ENCODE measurements at places on chromosomes 6 and 20.

DNA sequence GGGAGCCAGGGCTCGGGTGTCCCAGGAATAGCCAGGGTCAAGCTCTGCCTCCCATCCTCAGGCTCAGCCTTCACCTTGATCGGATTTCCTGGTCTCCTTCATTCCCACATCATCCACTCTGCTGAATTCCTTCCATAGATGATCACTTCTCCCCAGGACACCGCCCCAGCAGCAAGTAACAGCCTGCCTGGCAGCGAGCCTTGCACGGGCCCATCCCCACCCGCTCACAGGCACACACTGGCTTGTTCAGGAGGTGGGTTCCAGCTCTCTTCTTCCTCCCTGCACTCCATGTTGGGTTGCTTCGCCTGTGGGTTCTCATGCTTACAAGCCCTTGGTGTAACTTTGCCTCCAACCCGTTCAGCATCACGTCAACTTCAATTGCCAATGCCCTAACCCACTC, 113.0 kb upstream of the IYD start:
- DNase-seq: no peak

DNA sequence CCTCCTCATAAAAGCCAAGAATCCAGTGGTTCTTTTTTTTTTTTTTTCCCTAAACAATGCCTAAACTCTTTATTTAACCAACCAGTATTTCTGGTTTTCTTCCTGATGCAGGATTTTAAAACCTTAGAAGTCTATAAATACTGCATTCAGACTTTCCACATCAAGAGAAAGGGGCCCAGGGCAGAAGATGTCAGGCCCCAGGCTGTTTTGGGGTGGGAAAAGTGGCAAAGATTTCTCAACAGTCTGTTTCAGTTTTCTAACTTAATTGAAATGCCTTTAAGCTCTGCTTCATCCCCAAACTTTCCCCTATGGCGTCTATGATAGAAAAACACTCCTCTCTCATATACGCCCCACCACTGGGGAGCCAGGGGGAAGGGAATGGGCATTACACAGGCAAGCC, 33.1 kb downstream of the QRSL1 start:
- DNase-seq: no peak

- no peak for DNase-seq
Measured at GRCh38 chr6:13000537-13000936, 284.0 kb downstream of the PHACTR1 start.

- no peak for DNase-seq
Measured at GRCh38 chr6:67184405-67184804, 1450.7 kb upstream of the ADGRB3 start.
